Aorta (tissue), 5 donors: ENCODE measurements at places on chromosomes 3 and 15. TPM values are rescaled to one million over a fixed set of nuclear protein-coding genes. Genes with fewer than 3 reads are reported as not detected.

GABRB3 gene
- total RNA-seq = 1.0 TPM

DNA sequence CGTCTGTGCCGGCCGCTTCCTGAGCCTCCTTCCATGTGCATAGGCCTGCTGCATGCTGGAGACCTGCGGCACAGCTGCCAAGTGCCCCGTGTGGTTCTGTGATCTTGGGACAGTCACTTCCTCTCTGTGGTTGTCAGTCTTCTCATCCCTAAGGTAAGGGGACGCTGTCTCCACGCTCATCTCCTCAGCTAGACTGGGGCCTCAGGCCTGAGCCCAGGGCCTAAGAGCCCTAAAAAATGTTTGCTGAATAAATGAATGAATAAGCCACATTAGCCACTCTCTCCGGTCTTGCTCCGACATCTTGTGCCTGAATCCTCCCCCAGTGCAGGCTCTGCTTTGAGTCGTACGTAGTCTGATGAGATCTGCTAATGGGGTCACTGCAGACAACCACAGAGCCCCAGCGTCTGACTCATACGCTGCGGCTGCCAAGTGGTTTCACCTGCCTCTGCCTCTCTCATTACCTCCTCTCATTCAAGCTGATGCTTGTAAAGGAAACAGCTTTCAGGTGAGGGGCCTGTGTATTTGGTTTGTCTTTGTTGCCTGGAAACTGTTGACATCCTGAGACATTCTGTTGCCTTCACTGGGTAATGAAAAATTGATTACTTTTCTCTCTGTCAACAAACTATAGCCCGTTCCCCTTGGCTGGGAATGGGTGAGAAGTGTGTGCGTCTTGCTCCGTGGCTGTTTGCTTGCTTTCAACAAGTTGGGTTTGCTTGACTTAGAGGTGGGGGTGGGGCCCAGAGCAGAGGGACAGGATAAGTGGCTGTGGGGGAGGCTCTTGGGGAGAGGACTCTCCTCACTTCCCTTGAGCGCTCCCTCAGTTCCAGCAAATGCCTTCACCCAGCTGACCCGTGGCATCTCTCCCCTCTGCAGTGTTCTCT lies 15.9 kb downstream of the RPLP1 start:
- H3K36me3 ChIP-seq = no peaks in the 10 kb centered on the region
- DNase-seq = no peak
- no peak overlapping the region for H3K4me3 ChIP-seq

DNA sequence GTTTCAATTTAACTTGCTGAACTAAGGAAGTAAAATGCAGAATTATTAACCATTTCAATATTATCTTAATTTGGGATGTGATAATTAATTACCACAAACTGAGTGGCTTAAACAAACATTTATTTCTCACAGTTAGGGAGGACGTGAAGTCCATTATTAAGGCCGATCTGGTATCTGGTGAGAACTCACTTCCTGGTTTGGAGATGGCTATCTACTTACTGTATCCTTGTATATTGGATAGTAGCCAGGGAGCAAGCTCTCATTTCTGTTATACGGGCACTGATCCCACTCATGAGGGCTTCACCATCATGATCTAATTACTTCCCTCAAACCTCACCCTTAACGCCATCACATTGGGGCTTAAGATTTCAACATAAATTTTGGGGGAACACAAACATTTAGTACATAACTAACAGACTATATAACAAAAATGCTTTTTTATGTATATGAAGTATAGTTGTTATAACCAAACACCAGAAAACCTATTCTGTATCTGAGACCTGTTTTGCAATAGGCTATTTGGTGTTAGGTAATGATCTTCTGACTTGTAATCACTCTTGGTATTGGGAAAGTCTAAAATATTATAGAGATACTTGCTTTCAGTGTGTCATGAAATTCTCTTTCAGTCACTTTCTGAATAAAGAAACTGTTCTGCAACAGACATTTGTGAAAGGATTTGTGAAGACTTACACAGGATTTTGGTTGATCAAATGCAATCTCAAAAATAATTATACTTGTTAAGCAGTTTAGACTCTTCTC lies 4.7 kb upstream of the KPNA4 start:
- no peaks in the 10 kb centered on the region for H3K36me3 ChIP-seq
- DNase-seq = no peak
- no peak overlapping the region for H3K4me3 ChIP-seq
- no peaks in the 10 kb centered on the region for H3K4me1 ChIP-seq
- H3K27ac ChIP-seq = no peak overlapping the region

DNA sequence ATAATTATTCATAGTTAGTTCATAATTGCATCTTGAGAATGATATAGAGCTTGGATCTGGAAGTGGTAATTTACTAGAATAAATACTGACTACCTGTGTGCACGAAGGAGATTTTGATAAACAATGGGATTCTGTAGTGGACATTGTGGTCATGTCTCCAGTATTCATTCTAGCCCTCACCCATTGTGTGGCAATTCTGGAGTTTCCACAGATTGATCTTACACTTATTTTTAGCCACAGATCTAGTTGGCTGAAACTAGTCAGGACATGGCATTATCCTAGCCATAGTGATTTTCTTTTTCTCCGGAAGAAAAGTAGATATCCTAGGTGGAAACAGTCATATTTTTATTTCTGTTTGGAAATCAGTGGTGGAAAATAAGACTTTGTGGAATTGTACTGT lies 833.1 kb downstream of the NAALADL2 start:
- H3K4me1 ChIP-seq = no peaks in the 10 kb centered on the region
- H3K4me3 ChIP-seq = no peak overlapping the region
- no peaks in the 10 kb centered on the region for H3K27me3 ChIP-seq
- H3K36me3 ChIP-seq = no peaks in the 10 kb centered on the region
- no peak overlapping the region for H3K27ac ChIP-seq

- H3K36me3 ChIP-seq = no peaks in the 10 kb centered on the region
- peak; percentile 11 for DNase-seq
- H3K27ac ChIP-seq = no peak overlapping the region
- no peaks in the 10 kb centered on the region for H3K4me1 ChIP-seq
Observed at GRCh38 chr3:52106951-52107611, 47.1 kb downstream of the POC1A start.

GUCA1C gene
- total RNA-seq = not detected

GOLGA6L4 gene
- total RNA-seq = 12.4 TPM

DNA sequence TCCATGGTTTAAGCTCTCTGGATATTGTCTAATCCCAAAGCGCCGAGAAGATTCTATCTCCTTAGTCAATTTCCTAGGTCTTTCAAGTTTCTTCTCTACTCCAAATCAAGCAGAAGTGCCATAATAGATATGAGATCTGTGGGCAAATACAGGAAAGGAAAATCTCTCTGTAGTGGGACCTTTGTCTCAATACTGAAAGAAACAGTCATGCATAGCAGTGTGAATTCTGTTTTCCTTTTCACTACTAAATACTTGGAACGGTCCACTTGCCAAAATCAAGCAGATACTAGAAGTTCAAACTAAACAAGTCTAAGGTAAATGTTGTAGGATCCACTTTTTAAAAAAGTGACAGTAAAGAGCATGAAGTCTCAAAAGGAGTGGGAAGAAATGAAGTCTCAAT lies 236.6 kb downstream of the ZMAT3 start:
- no peaks in the 10 kb centered on the region for H3K36me3 ChIP-seq
- no peak for DNase-seq
- H3K4me1 ChIP-seq = no peaks in the 10 kb centered on the region

DNA sequence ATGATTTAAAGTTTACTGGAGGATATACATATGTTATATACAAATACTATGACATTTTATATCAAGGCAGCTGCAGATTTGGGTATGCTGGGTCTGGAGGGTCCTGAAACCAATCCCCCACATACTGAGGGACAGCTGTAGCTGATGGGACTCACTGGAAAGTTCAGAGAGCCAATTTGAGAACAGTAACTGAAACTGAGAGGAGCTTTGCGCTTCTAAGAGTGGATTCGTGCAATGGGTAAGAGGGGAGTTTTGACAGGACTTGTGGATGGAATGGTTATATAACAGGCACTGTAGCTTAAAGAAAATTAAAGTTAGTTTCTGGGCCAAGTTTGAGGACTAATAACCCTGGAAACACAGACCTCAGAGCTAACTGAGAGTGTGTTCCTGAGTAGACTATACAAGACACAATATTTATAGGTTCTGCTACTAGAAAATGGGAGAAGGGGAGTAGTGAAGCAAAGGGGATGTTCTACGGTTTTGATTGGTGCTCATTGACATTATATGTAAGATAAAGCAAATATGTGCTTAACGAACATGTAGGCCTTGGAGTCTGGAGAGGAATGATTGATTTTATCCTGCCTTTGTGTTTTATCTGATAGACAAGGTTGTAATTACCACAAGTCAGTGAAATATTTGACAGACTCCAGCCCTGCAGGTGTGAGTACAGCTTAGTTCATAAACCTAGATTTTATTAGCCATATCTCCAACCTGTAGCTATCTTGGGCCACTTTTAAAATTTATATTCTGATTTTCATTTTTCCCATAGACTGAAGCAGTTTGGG lies 4.8 kb upstream of the ZMAT3 start:
- no peak for DNase-seq
- H3K4me3 ChIP-seq = no peak overlapping the region
- no peaks in the 10 kb centered on the region for H3K27me3 ChIP-seq
- H3K36me3 ChIP-seq = no peaks in the 10 kb centered on the region
- no peak overlapping the region for H3K27ac ChIP-seq
- H3K4me1 ChIP-seq = no peaks in the 10 kb centered on the region

CYP1A2 gene
- not detected for total RNA-seq

AMT gene
- 11.3 TPM for total RNA-seq

DNA sequence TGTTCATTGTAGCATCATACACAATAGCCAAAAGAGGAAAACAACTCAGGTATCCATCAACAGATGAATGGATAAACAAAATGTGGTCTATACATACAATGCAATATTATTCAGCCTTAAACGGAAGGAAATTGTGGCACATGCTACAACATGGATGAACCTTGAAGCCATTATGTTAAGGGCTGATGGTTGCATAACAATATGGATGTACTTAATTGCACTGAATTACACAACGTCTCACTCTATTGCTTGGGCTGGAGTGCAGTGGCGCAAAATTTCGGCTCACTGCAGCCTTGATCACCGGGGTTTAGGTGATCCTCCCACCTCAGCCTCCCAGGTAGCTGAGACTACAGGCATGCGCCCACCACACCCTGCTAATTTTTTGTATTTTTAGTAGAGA lies 7.0 kb upstream of the TMEM62 start:
- H3K27ac ChIP-seq = no peak overlapping the region
- H3K36me3 ChIP-seq = no peaks in the 10 kb centered on the region

DNA sequence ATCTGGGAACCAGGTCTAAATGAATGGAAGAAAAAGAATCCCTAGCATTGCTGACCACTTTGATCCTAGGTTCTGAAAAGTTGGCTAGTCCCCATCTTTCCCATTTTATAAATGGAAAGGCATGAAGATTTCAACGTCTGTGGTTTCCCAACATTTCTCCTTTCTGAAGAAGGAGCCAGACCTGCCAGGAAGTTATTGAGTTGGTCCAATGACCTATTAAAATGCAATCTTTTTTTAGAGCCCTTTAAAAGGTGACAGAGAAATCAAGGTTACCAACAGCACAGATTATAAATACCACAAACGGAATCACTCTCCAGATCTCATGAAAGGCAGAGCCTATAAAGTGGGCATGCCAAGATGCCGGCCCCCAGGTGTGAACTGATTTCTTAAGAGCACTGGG lies 505.6 kb upstream of the THBS1 start:
- no peaks in the 10 kb centered on the region for H3K36me3 ChIP-seq

DNA sequence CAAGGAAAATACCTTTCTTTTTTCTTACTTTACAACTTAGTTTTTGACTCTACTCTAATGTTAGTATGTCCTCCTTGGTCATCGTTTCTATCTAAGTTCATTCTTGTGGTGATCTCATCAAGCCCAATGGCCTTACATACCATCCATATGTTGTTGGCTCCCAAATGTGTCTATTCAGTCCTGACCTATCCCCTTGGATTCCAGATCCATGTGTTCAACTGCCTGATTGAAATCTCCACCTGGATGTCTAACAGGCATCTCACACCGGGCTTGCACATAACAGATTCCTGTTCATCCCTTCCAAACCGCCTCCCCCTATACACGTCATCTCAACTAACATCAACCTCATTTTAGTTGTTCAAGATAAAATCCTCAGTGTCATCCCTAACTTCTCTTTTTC lies 382.6 kb downstream of the SOX2 start:
- no peaks in the 10 kb centered on the region for H3K4me1 ChIP-seq
- H3K27ac ChIP-seq = no peak overlapping the region
- H3K36me3 ChIP-seq = no peaks in the 10 kb centered on the region
- H3K27me3 ChIP-seq = no peaks in the 10 kb centered on the region
- H3K4me3 ChIP-seq = no peak overlapping the region

PIGZ gene
- 2.7 TPM for total RNA-seq
